Esophagus squamous epithelium (tissue), 5 donors: ENCODE measurements at places on chromosomes 2 and 18. TPM values are rescaled to one million over a fixed set of nuclear protein-coding genes. Genes with fewer than 3 reads are reported as not detected.

GRCh38 chr2:119407430-119408220, 24.0 kb upstream of the TMEM37 start:
- H3K27ac ChIP-seq = no peak overlapping the region
- no peak for DNase-seq
- H3K4me3 ChIP-seq = no peak overlapping the region
- no peaks in the 10 kb centered on the region for H3K27me3 ChIP-seq

- no peak overlapping the region for H3K4me3 ChIP-seq
- no peak for DNase-seq
- H3K4me1 ChIP-seq = peaks cover 62% of the 10 kb centered on the region
- peaks cover 13% of the 10 kb centered on the region for H3K27me3 ChIP-seq
These were observed 87.6 kb upstream of the TAF1B start for GRCh38 chr2:9755638-9756037.

- peaks cover 7% of the 10 kb centered on the region for H3K4me1 ChIP-seq
- H3K27me3 ChIP-seq = no peaks in the 10 kb centered on the region
- no peak overlapping the region for H3K4me3 ChIP-seq
- DNase-seq = no peak
- H3K27ac ChIP-seq = no peak overlapping the region
- no peaks in the 10 kb centered on the region for H3K36me3 ChIP-seq
These were observed 48.8 kb upstream of the IHH start for GRCh38 chr2:219109471-219109870.

DNA sequence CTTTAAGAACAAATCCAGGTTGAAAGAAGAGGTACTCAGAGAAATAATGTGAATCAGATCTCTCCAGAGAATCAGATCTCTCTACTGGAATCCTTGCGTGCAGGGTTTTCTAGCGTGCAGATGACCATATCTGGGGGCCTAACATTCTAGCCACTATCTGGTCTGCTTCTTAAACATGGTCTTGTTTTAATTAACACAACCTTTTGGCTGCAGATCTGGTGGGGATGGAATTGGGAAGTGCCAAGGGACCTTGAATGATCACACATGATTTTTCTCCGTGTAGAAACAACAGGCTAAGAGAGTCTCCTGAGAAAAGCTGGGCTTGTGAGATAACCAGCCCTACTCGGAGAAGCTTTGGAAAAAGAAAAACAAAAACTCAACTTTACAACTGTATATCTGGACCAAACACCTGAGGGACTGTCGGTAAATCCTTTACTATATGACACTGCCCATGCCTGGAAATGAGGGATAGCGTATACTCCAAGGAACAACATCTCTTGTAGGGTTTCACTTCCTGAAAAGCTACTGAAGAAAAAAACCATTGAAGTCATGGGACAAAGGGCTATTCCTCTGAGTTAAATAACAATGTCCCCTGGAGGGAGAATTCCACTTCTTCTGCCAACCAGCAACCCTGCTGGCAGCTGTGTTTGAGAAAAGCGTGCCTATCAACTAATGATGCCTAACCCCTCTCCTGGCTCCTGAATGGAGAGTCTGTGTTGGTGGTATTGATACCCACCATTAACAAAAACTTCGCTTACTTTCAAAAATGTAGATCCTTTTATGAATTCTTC, 171.0 kb upstream of the REV1 start:
- H3K27me3 ChIP-seq = no peaks in the 10 kb centered on the region
- H3K36me3 ChIP-seq = no peaks in the 10 kb centered on the region
- H3K4me1 ChIP-seq = no peaks in the 10 kb centered on the region
- DNase-seq = no peak

- H3K36me3 ChIP-seq = no peaks in the 10 kb centered on the region
- no peak for DNase-seq
- H3K27ac ChIP-seq = no peak overlapping the region
- no peaks in the 10 kb centered on the region for H3K4me1 ChIP-seq
These were observed 67.5 kb upstream of the CD226 start for GRCh38 chr18:70015127-70015526.

DNA sequence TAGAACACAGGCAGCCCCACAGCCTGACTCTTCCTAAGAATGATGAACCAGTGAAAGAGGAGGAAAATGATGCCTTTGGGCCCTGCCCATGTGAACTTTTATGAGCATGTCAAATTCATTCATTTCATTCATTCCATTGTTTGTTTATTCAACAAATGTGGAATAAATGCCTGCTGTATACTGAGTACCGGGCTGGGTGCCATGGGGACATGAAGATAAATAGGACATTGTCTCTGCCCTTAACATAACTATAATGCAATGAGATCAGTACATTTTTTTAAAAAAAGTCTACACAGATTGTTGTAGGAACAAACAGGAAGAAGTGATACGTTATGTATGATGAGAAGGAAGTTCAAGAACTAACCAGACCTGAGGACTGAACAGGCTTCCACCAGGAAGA, 14.7 kb downstream of the MREG start:
- H3K36me3 ChIP-seq = peaks cover 49% of the 10 kb centered on the region
- H3K4me1 ChIP-seq = no peaks in the 10 kb centered on the region
- H3K27ac ChIP-seq = no peak overlapping the region
- no peak overlapping the region for H3K4me3 ChIP-seq
- DNase-seq = no peak
- H3K27me3 ChIP-seq = no peaks in the 10 kb centered on the region

DNA sequence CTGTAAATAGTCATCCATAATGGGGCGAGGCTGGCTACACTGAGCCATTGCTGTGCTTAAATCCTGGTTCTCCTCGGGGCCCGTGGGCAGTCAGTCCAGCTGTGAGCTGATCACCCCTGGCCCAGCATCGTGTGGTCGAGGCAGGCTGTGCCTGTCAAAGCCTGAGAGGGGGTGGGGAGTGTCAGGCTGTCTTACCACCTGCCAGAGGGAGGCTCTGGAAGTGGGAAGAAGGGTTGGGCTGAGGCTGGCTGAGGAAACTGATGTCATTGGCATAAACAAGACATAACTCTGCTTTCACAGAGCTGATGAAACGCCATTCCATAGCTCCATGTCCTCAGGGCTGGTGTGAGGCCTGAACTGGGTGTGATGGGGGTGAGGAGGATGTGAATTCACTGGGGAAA, 49.7 kb downstream of the KLHL29 start:
- no peak for DNase-seq
- no peak overlapping the region for H3K27ac ChIP-seq
- H3K27me3 ChIP-seq = no peaks in the 10 kb centered on the region
- H3K4me1 ChIP-seq = no peaks in the 10 kb centered on the region

DNA sequence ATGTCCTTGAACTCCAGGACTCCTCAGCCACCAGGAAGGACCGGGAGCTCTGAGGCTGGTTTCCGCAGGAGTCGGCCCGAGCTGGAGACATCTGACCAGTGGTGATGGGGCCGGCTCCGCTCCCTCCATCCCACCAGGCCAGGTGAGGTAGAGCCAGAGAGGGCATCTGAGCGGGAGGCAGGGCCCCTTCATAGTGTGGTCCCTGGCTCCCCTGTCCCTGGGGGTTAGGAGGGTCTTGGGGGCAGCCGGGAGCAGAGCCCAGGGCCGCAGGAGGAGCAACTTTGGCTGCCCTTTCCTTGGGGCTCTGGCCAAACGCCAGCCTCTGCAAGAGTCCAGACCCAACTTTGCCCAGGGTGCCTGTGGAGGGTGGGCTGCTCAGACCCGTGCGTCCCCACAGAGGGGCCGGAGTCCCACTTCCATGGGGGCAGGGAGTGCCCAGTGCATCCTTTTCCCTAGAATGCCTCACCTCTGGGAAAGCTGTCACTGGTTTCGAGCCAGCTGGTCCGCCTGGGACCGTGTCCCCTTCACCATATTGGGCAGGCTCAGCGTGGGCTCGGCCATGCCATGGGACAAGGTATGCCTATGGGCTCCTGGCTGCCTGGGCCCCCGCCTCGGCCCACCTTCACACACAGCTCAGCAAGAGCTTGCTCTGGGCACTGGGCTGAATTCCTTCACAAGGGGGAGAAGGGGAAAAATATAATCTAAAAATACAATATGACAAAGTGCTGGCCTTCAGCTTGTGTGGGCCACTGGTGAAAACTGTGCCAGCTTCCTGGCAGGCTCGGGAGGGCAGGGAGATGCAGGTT, 148.6 kb downstream of the TWIST2 start:
- no peaks in the 10 kb centered on the region for H3K36me3 ChIP-seq
- no peaks in the 10 kb centered on the region for H3K27me3 ChIP-seq
- H3K4me3 ChIP-seq = no peak overlapping the region
- H3K27ac ChIP-seq = no peak overlapping the region

DNA sequence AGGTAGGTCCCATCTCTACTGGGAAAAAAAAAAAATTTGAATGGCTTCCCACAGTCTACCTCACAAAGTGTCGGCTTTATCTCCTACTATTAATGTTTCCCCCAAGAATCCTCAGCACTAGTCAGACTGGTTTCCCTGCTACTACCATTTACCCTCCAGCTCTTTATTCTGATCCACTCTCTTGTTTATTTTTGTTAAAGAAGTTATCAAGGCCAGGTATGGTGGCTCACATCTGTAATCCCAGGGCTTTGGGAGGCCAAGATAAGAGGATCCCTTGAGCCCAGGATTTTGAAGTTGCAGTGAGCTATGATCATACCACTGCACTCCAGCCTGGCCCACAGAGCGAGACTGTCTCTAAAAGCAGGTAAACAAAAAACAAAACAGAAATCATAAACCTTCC, 1275.3 kb downstream of the LRP1B start:
- no peaks in the 10 kb centered on the region for H3K36me3 ChIP-seq
- no peak for DNase-seq
- no peaks in the 10 kb centered on the region for H3K27me3 ChIP-seq
- no peak overlapping the region for H3K4me3 ChIP-seq
- H3K4me1 ChIP-seq = no peaks in the 10 kb centered on the region
- no peak overlapping the region for H3K27ac ChIP-seq

- no peak overlapping the region for H3K4me3 ChIP-seq
- H3K4me1 ChIP-seq = peaks cover 39% of the 10 kb centered on the region
- no peak for DNase-seq
- H3K36me3 ChIP-seq = no peaks in the 10 kb centered on the region
- H3K27me3 ChIP-seq = no peaks in the 10 kb centered on the region
These were observed 31.7 kb downstream of the NGEF start for GRCh38 chr2:232981356-232981755.

DNA sequence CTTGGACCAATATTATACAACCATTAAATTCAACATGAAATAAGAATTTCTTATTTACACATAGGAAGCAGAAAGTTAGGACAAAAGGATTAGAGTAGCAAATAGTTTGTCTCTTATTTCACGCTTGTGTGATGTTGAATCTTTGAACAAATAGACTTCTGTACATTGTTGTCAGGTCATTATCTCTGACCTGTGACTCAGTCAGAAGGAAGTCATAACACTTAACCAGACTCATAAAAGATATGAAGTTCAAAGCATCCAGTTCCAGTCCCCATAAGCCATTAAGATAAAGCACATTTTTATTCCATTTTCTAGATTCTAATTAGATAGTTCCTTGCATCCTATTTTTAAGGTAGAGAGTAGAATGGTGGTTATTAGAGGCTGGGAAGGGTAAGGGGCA, 130.8 kb downstream of the UPP2 start:
- no peaks in the 10 kb centered on the region for H3K36me3 ChIP-seq
- H3K27ac ChIP-seq = no peak overlapping the region
- H3K4me1 ChIP-seq = no peaks in the 10 kb centered on the region
- no peak for DNase-seq

HK2 gene
- 45.4 TPM for total RNA-seq

M1AP gene
- not detected for total RNA-seq
